HCT116 (cell line): ENCODE measurements at places on chromosomes 7 and 10. TPM values are rescaled to one million over a fixed set of nuclear protein-coding genes. Genes with fewer than 3 reads are reported as not detected.

The CPXM2 gene
- total RNA-seq, result 0.12 TPM

The HSPA12A gene
- 19.8 TPM for total RNA-seq

The WASHC2C gene
- total RNA-seq, result 21.9 TPM

The AGK gene
- total RNA-seq, result 36.3 TPM

The ZNF22 gene
- total RNA-seq, result 13.5 TPM

The OPN4 gene
- not detected for total RNA-seq

The CALML3 gene
- total RNA-seq, result not detected

The OR2A42 gene
- total RNA-seq, result not detected

The MUC3A gene
- 30.8 TPM for total RNA-seq
